ENCODE measurements at places on chromosomes 4 and X.

GRCh38 chr4:152808670-152809069 lies 28.9 kb downstream of the ARFIP1 start:
- DNase-seq, result no peak

- DNase-seq, result no peak
These were observed 39.4 kb upstream of the DDX60 start for GRCh38 chr4:168357941-168358340.

- DNase-seq, result no peak
These were observed 285.6 kb downstream of the TENM3 start for GRCh38 chr4:182528819-182529218.

GRCh38 chr4:31392923-31393322 lies 672.8 kb downstream of the PCDH7 start:
- DNase-seq, result no peak

DNA sequence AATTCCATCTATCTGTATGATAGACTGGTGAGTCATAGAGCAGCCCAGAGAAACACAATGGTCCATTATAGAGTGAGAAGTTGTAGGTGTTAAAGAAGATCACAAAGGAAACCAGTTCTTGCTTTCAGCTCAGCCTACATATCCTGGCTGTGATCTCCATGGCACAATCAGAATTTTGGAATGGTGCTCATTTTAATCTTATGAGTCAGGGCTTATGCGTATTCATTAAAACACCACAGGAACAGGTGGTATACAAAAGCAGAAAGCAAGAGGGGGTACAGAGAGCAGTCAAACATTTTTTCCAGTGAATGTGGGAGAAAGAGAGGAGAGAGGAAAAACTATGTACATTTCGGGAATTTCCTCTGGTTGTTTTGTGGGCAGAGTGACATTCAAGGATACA lies 126.9 kb downstream of the MFAP3L start:
- no peak for DNase-seq

DNA sequence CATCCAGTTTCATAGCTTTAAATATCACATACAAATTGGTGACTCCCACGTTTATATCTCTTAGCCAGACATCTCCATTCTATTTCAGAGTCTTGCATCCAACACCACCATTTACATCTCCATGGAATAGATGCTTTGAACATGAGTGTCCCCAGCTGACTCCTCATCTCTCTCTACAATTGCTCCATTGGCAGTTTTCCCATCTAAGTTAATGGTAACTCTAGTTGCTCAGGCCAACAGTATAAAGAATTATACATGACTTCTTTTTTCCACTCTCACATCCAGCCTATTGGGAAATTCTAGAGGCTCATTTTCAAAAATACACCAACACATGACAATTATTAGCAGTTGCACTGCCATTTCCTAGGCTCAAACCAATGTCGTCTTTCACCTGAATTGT lies 388.2 kb downstream of the STIM2 start:
- DNase-seq, result no peak

All from activated T-cell treated with anti-CD3 and anti-CD28 coated beads for 1 hour (primary cell).